Cerebellum (tissue), 4 donors: ENCODE measurements at places on chromosomes 7 and 10.

GRCh38 chr10:71555087-71555723 is 158.5 kb downstream of the CDH23 start:
- no peak for DNase-seq

DNA sequence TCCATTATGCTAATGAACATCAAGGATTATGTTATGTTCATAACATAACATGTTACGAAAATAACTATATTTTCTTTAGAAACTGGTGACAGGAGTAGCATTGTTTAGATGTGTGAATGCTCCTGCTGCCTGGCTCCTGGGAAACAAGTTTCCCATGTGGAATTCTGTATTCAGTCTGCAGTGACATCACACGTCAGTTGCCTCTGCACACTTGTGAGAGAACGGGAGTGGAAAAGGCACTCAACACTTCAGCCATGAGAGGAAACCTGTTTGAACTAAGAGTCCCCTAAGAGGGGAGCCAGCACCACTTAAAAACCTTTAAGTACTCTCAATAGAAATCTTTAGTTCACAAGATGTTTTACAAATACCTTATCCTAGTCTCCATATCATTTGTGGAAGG is 140.3 kb upstream of the FAM20C start:
- DNase-seq = no peak

DNA sequence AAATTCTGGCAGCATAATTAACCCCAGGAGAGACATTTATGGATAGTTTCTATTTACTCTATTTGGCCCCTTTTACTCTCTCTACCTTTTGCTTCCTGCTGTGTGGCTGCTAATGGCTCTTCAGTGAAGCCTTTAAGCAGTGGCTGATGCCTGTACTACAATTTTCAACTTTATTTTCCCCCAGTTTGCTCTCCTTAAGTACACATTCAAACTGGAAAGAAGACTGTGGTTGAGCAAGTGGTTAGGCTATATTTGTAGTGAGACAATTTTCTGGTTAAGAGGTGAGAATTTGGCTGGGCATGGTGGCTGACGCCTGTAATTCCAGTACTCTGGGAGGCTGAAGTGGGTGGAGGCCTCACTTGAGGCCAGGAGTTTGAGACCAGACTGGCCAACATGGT is 8.5 kb upstream of the RSBN1L start:
- DNase-seq = no peak

- no peak for DNase-seq
Observed at GRCh38 chr10:62815381-62816075, 638 bp downstream of the EGR2 start.

DNA sequence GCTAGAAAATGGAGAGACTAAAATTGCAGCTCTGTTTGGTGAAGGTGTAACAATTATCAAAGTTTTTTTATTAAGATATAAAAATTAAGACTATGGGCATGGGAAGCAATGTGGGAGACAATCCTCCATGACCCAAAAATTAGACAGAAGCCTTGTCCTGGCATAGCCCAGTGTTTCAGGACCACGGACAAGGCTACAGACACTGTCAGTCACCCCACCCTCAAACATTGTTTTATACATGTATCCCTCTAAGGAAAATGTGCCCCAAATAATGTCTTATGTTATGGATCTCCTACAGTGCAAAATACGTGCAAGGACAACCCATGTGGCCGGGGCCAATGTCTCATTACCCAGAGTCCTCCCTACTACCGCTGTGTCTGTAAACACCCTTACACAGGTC is 24.0 kb downstream of the HABP2 start:
- DNase-seq = no peak

- DNase-seq = peak; percentile 6
Observed at GRCh38 chr10:90751107-90751997, 106.5 kb downstream of the HTR7 start.

DNA sequence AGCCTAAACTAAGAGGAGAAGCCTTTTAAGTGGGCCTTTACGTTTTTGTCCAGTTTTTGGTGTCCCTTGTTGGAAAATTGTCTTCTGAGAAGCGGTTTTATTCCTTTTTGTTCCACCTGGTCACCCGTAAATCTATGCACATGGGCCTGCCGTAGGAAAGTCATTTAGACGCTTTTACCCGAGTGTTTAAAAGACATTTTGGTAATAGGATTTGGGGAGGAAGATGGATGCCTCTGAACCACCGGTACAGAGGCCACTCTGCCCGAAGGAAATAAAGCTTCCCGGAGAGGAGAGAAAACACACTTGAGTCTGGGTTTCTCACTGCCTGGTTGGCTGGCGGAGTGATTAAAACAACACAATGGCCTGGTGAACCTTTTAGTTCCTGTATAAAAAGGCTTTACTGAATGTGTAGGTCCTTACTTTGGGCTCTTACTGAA is 760 bp downstream of the THNSL1 start:
- DNase-seq = peak; percentile 24

DNA sequence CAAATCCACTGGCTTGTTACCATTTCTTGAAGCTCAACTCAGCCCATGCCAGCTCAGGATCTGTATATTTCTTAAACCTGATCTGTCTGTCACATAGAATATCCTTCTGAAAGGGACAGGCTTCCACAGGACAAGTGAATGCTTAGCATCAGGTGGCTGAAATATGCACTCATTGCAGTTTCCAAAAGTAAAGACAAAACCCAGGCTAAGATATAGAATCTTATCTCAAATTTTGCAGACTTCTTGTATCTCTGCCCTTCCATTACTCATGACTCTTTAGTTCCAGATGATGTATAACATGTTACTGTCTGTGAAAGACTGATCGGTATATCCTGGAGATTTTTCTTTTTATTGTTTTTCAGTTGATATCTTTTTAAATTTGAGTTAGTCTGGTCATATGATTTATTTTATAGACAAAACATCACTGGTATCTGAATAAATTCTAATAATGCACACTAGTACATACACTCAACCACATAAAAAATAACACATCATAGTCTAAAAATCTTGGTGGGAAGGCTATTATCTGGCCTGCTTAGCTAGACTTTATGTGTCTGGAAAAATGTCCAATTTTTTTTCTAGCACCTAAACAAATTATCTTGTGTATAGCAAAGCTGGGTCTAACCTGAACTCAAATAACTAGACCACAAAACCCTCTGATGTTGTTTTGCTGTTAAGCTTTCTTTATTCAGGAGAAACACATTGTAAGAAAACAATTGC is 182.6 kb downstream of the ADAM12 start:
- no peak for DNase-seq

GRCh38 chr10:132004052-132004451 is 22.3 kb upstream of the BNIP3 start:
- DNase-seq = no peak

DNA sequence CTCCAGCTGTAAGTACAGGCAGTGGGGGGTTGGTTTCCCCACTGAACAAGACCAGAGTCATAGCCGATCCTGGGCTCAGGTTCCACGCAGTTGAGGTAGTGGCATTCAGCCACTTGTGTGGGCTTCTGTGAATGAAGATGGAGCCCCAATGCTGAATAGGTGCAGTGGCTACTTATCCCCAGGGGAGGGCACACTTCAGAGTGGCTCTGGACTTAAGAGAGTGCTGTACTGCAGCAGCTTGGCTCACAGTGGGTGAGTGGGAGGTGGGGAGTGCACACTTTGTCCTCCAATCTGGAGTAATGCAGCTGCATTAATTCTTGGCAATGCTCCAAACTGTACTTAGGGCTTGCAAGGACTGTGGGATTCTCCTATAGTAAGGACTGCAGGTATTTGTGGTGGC is 81.9 kb downstream of the BUB3 start:
- DNase-seq = no peak

- DNase-seq = peak; percentile 6
Observed at GRCh38 chr7:88835147-88835728, 39.7 kb upstream of the TEX47 start.

DNA sequence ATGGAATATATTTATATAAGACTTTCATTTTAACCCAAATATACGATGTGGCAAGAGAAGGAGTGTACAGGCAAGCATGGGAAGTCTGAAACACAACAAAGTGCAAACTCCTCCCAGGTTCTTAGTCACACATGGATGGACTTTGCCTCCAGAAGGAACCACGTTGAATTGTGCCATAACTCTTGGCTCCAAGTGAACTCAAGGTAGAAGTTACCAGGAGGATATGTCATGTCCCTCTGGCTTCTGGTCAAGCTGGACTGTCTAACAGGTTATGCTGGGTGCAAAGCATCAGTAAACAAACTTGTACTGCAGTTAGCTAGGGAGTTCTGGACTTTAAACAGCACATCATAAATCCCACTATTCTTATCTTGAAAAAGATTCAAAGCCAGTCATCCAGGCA is 328.3 kb upstream of the TEX47 start:
- no peak for DNase-seq
